ENCODE measurements at places on chromosomes 5 and 9.

GRCh38 chr9:122835313-122835731 is 6.9 kb upstream of the PDCL start:
- DNase-seq, result no peak

- DNase-seq, result no peak
Observed at GRCh38 chr5:68612972-68613371, 397.4 kb downstream of the PIK3R1 start.

GRCh38 chr5:3526551-3527185 is 69.0 kb upstream of the IRX1 start:
- no peak for DNase-seq

- no peak for DNase-seq
Observed at GRCh38 chr5:42836070-42836769, 24.5 kb upstream of the SELENOP start.

DNA sequence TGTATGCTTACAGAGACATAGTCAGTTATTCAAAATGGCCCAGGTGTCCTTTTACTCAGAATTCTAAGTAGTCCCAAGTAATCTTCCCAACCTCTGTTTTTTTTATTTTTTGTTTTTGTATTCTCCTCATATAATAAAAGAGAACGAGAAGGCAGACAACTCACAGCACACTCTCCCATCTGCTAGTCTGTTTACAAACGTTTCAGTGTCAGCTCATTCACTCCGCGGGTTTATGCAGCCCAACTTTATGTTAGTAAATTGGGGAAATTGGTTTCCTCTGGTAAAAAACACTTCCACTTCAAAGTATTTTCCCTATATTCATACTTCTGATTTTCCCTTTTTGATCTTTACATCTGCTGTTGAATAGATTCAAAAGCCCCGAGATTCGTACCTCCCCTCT is 347.2 kb downstream of the EFNA5 start:
- DNase-seq, result no peak

DNA sequence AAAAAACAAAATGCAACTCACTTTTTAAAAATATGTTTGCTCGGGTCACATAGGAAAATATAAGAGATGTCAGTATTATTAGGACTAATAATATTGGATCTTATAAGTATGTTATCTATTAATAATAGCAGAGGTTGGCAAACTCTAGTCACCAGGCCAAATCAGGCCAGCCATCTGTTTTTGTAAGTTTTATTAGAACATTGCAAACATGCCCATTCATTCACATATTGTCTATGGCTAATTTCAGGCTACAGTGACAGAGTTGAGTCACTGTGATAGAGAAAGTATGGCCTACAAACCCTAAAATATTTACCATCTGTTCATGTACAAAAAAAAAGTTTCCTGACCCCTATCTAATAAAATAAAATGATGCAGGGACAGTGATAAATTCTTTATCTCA is 97.7 kb upstream of the CDH6 start:
- no peak for DNase-seq

DNA sequence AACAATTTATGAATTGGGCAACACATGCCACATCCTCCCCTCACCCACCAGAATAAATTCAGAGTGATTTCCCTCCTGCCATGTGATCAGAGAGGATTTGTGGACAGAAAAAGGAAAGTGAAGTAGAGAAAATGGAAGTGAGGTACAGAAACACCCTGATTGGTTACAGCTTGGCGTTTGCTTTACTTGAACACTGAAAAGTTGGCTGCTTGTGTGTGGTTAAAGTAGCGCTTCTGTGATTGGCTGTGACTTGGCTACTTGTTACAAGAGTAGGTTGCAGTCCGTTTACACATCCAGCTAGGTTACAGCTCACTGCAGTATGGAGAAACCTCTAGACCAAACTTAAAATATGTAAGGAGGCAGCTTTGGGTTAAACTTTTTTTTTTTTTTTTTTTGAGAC is 205.2 kb upstream of the ZNF608 start:
- no peak for DNase-seq

DNA sequence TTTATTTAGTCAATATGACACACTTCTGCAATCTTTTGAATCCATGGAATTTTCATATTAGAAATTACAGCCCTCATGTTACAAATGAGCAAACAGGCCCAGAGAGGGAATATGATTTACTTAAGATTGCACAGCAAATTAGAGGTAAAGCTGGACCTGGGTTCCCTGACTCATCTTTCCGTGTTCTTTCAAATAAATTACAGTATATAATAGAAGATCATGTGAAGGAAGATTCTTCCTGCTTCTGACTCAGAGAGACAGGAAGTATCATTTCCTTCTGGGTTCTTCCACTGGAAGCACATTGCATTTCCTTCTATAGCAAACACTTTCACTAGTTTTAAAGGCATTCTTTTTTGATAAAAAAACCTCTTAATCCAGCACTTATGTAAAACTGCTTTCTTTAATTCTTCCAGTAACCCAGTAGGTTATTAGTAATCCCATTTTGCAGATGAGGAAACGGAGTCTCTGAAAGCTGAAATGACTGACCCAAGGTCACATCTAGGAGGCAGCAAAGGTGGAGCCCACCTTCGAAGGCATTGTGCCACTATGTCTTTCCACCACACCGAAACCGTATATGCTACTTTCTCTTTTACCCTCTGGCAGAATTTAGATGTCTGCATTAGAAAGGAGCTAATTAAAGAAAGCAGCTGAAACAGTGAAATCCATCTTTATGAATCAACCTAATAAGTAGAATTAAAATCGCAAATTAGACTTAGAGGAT is 566.7 kb upstream of the KLF4 start:
- DNase-seq, result no peak

DNA sequence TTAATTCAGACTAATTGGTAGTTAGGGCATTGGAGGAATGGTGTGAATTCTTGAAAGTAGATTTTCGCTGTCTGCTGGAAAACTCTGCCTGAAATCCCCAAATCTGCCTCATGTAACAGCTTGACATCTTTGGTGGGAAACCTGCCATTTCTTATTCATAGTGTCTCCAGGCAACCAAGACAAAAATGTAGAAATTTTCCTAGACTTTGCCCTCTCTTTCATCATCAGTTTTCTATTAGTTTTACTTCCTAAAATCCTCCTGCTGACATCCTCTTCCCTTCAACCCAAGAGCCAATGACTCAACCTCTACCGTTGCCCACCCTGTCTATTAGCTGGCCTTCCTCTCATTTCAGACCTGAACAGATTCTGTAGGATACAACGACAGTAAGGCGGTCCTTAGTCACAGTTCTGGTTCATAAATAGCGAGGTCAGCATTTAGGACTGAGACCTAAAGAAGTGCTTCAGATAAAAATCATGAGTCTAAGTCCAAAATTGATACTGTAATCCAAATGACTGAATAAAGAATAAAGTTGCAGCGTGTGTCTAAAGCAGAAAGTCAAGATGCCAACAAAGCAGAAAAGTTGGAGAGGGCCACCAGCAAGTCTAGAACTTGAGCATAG is 133.9 kb downstream of the MUSK start:
- no peak for DNase-seq

DNA sequence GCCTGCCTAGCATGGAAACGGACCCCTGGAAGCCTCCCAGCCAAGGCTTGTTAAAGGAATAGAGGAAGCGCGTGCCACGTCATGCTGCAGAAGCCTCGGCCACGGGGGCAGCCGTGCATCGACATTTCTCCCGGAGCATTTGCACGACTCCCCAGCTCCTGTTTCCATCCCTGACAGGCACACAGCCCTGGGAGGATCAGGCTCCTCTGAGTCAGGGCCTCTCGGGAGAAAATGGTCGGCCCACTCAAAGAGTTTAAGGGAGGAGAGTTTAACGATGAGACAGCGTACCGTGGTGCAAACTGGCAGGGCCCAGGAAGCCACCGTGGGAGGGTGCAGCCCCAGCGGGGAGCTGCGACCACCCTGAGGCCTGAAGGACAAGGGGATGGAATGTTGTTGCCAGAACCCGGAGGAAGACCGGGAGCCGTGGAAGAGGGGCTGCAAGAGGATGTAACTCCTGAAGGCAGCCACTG is 213.6 kb downstream of the PAX5 start:
- no peak for DNase-seq

GRCh38 chr9:4494806-4495205 is 4.5 kb downstream of the SLC1A1 start:
- DNase-seq, result no peak

- DNase-seq, result no peak
Observed at GRCh38 chr5:1874771-1875220, 7.9 kb downstream of the IRX4 start.

DNA sequence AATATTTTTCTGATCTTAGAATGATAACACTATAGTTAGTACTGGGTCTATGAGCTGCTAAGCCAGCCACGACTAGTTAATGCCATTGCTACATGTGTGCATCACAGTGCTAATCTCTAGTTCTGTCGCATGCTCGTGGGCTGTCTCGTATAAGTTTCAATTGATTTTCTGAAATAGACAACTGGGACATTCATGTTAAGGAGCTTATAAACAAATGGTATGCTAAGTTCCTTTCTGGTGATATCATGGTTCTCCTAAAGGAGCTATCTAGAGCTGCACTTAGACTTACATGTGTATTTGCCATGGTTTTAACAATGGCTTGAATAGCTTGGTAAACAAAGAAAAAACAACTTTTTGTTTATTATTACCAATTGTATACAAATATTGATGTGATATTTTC is 46.2 kb downstream of the F2RL2 start:
- no peak for DNase-seq

- DNase-seq, result peak; percentile 58
Observed at GRCh38 chr5:39169081-39169480, 50.3 kb downstream of the FYB1 start.

- peak; percentile 29 for DNase-seq
Observed at GRCh38 chr9:16726718-16727451, 143.6 kb downstream of the BNC2 start.

DNA sequence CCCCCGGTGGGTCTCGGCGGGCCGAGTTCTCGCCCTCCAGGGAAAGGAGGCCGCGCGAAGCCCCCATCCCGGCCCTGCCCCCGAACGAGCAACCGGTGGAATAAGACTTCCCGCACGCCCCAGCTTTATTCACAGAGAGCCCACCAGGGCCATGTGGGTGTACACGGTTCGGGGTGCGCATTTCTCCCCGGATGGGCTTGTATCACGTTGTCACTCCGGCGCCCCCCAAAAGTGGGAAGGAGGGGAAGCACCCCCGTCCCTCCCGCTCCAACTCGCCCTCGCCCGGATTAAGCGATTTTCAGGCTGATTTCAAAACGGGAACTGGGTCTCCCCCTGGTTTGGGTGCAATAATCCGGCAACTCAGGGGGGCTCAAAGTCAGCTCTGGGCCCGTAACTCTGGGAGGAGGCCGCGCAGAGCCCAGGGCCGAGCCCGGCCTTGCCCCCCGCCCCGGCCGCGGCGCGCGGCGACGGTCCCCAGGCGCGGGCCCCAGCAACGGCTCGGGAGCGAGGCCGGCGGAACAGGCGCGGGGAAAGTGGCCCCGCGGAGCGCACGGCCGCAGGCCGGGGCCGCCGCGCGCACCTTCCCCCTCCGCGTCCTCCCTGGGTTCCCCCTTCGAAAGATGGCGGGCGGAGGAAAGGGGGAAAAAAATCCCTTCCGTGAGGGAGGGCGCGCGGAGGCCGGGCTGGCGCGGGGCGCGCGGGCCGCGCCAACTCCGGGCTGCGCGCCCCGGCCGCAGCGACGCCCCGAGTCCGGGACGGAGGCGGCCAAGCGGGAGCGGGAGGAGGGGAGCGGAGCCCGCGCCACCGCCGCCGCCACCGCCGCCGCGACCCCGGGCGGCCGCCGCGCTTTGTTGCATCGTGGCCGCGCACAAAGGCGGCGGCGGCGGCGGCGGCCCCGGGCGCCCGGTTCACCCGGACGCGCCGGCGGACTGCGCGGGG is 644 bp downstream of the BRD3 start:
- DNase-seq, result no peak

DNA sequence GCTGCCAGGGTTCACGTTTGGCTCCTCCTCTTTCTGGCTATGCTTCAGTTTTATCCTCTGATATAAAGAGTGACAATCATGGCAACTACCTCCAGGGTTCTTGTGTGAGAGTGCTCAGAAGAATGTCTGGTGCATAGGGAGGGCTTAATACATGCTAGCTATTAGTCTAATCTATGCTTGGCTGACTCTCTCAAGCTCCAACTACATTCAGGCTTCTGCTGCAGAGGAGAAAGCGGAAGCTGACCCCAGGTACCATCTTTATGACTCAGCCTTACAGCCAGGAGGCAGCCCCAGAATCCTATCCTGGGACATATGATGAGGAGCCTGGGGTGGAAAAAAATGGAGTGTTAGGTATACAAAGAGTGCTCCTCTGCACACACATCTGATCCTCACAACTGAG is 32.1 kb upstream of the RASGRF2 start:
- no peak for DNase-seq

- DNase-seq, result no peak
Observed at GRCh38 chr5:149117970-149118369, 23.3 kb upstream of the ABLIM3 start.

- no peak for DNase-seq
Observed at GRCh38 chr9:18349530-18349929, 124.4 kb upstream of the ADAMTSL1 start.
